ENCODE measurements at places on chromosomes 12 and 14.

GRCh38 chr12:104292872-104293794 lies 10.4 kb upstream of the EID3 start:
- DNase-seq: no peak

GRCh38 chr12:29731591-29731990 lies 52.2 kb downstream of the TMTC1 start:
- no peak for DNase-seq

DNA sequence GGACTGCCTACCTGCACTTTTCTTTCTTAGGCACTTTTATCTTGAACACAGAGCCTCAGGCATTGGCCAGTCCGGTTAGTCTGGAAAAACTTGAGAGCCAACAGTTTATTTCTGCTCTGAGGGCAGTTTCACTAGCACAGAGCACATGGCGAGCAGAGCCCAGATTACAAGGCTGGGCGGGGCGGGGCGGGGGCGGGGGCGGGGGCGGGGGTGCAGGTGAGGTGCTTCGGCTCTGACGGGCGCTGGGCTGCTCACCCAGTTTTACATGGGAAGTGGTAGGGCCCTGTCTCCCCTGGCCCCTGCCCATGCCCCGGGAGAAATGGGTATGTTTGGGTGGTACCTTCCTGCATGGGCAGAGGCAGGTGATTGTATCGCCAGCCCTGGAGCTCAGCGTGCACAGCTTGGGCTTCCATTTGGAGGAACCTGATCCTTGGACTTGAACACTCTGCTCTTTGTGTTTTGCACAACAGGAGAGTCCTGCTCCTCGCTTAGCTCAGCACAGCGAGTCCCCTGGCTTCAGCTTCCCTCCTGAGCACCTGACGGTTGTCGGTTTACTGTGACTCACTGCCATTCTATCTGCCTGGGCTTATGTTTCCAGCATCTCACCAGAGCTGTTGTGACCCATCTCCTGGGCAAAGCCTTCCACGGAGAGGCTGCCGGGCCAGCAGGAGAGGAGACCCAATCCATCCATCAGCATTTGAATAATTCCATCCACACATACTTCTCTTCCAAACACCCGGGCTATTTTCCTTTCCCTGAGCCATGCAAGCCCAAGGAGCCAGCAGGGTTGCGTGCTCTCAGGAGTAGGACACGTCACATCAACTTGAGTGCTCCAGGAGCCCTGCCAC lies 108.5 kb downstream of the ARF6 start:
- DNase-seq: no peak

- DNase-seq: no peak
Measured at GRCh38 chr12:89386138-89386537, 33.8 kb upstream of the DUSP6 start.

DNA sequence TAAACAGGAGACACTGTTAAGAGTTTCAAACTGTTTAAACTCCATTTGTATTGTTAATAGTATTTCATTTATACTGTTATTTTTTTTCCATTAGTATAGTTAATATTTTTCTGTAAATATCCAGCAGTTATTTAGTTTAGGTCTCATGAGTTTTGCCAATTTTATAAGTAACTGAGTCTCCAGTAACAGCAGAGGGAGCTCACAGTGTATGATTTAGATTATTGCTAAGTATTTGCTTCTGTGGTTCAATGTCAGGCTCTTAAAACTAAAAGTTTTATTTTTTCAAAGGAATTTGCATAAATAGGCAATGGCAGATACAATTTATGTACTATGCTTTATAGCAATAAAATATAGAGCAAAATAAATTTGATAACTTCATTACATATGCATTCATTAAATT lies 209.7 kb downstream of the ATXN7L3B start:
- DNase-seq: no peak

- no peak for DNase-seq
Measured at GRCh38 chr12:8904665-8905064, 9.6 kb upstream of the PHC1 start.

DNA sequence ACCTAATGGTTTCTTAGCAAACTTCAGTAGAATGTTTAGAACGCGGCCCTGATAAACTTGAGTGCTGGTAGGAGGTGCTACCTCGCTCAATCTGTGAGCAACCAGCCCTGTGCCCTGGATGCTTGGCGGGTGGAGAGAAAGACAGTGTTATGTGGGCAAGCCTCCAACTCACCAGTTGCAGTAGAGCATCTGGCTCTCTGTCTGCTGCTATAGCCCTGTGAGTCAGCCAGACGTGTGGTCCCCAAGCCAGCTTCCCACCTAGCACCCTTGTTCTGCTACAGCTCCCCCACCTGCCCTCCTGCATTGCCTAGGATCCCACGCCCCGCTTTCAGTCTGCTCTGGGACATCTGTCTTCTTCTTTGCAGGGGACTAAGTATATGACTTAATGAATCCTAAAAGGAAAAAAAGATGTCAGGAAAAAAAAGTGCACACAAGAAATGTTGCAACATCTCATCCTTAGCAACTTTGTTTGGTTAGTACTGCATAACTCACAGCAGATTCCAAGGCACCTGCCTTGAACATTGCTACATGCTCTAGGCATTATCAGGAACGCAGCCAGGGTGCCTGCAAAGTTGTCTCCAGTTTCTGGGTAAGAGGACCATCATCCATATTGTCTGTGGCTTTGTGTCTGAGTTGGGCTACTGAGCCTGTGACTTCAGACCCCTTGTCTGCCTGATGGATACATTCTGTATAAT lies 13.6 kb downstream of the SNRNP35 start:
- no peak for DNase-seq

DNA sequence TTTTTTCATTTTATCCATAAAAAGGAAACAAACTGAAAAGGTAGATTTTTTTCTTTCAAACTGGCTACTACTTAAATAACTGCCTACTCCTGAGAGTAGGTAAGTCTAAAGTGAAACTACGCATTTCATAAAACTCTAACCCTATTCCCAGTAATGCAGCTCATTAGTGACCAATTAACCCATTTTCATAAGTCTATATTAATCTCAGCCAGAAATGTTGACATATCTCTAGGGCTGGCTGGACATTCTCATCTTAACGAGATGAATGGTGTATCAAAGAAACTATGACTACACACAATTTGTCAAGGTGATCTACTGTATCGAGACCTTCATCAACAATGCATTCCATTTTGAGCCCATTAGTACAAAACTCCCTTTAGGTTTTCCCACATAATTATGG lies 57.2 kb downstream of the EPS8 start:
- no peak for DNase-seq

DNA sequence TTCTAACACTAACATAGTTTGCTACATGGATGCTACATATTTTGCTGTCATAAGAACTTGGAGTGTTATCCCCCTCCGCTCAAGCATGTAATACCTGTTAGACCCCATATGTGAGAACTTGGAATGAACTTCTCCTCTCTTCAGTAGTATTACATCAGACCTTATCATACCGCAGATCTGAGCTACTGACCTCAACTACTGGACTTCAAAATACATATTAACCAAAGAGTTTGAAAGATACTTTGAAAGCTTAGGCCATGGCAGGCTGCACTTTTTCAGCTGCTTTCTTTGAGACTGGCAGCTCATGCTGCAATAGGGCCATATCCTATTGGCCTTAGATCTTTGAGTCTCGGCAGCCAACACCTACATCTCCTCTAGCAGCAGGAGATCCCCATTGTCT lies 74.8 kb downstream of the EEA1 start:
- DNase-seq: no peak
